Coronary artery (tissue), 2 donors: ENCODE measurements at places on chromosomes 13 and 19.
A peak's percentile ranks its signal among the peaks of the same experiment; 100 is the strongest.

- DNase-seq = peak; percentile 84
Measured at GRCh38 chr13:111114362-111115060, 599 bp upstream of the ARHGEF7 start.

DNA sequence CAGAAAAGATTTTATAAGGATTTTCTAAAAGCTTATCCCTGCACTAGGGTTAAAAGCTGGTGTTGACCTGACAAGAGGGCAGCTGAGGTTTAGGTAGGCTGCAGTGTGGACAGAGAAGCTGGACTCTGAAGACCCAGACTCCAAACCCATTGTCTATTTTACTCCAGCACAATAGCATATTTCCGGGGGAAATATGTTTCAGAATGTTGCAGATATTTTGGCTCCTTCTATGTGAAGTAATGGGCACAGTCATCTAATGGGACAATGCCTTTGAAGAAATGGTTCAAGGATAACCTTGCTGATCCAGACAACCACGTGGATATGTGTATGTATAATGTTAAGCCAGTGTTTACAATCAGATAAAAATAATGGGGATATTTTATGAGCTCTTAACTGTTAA is 173.8 kb upstream of the TSC22D1 start:
- no peak for DNase-seq

DNA sequence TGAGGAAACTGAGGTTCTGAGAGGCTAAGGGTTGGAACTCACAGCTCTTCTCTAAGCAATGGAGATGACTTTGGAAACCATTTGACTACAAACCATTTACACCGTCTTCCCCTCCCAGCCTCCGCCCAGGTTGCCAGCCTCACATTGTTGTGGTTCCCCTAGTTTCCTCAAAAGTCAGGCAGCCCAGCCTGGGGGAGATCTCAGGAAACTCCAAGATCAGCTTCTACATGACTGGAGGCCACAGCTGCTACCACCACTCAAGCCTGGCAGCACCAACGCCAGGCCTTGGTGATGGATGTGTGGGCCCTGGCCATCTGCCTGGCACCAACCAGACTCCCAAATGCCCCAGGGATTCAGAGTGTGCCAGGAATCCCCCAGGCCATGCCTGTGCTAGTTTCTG is 207.9 kb downstream of the TSHZ3 start:
- DNase-seq = peak; percentile 46

- DNase-seq = no peak
Measured at GRCh38 chr13:34208336-34208735, 390.4 kb downstream of the RFC3 start.

DNA sequence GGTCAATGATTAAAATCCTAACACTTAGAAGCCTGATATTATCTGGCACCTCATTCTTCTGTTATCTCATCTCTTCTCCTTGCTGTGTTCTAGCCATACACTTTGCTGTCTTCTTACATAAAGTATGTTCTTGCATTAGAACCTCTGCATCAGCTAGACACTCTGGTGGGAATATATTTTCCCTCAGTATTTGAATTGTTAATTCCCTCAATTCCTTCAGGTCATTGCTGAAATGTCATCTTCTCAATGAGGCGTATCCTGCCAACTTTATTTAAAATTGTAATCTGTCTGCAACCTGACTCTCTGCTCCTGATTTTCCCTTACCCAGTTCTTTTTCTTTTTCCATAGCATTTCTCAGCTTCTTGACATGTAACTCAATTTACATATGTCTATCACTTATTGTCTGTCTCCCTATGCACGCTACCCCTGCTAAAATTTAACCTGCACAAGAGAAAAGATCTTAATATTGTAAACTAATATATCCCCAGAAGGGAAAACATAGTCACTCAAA is 138.2 kb downstream of the UGGT2 start:
- DNase-seq = no peak

- DNase-seq = no peak
Measured at GRCh38 chr13:80684217-80684991, 343.5 kb upstream of the SPRY2 start.
